SJSA1 (cell line): ENCODE measurements at places on chromosomes 4 and X. TPM values are rescaled to one million over a fixed set of nuclear protein-coding genes. Genes with fewer than 3 reads are reported as not detected.
A peak's percentile ranks its signal among the peaks of the same experiment; 100 is the strongest.

DNA sequence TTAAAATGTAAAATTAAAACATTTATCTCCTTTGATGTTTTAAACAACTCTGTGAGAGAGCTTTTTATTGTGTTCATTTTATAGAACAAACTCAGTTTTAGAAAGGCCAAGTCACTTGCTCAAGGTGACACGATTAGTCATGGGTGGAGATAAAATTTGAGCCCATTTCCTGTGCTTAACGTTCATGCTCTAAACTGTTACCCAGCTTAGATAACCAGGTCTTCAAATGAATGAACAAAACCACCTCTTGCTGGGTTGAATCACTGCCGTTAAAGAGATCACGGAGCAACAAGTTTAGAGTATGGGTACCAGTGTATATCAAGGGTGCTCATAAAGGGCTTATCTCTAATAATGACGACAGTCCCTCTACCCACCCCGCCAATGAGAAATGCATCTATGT lies 10.2 kb upstream of the CASK start:
- no peak for DNase-seq
- no peaks in the 10 kb centered on the region for H3K27me3 ChIP-seq
- no peak overlapping the region for H3K4me3 ChIP-seq
- no peak overlapping the region for H3K27ac ChIP-seq
- H3K36me3 ChIP-seq: no peaks in the 10 kb centered on the region
- H3K4me1 ChIP-seq: no peaks in the 10 kb centered on the region

GRCh38 chr4:168945291-168945690 lies 64.8 kb downstream of the CBR4 start:
- no peaks in the 10 kb centered on the region for H3K27me3 ChIP-seq
- H3K36me3 ChIP-seq: no peaks in the 10 kb centered on the region
- no peak overlapping the region for H3K27ac ChIP-seq
- no peak for DNase-seq

KCTD8 gene
- not detected in 2 replicates for total RNA-seq

- H3K36me3 ChIP-seq: no peaks in the 10 kb centered on the region
- H3K27me3 ChIP-seq: no peaks in the 10 kb centered on the region
- H3K4me3 ChIP-seq: no peak overlapping the region
- H3K27ac ChIP-seq: no peak overlapping the region
These were observed 101.7 kb downstream of the CHIC2 start for GRCh38 chr4:53962516-53963225.

DNA sequence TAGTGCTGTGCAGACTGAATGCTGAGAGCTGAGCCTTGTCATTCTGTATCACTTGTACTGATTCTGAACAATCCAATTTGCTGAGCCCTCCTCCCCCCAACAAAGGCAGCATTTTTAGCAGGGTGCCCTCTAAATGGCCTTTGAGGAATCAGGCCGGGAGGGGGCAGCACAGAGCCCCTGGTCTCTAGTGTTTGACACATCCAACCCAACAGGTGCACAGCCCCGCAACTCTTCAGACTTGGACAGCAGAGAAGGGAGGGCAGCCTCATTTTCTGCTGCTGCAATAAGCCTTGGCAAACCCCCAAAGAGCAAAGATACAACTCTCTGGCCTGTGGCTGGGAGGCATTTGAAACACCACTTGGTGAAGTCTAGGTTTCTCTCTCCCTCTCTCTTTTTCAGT lies 3.4 kb downstream of the ATP1B4 start:
- DNase-seq: peak; percentile 41
- H3K27ac ChIP-seq: no peak overlapping the region
- H3K36me3 ChIP-seq: no peaks in the 10 kb centered on the region
- H3K4me3 ChIP-seq: no peak overlapping the region

- peaks cover 15% of the 10 kb centered on the region for H3K4me1 ChIP-seq
- no peak for DNase-seq
- H3K27ac ChIP-seq: no peak overlapping the region
- no peak overlapping the region for H3K4me3 ChIP-seq
- H3K27me3 ChIP-seq: no peaks in the 10 kb centered on the region
- H3K36me3 ChIP-seq: no peaks in the 10 kb centered on the region
These were observed 348.3 kb downstream of the ARHGAP24 start for GRCh38 chr4:85823295-85823694.

- H3K4me3 ChIP-seq: no peak overlapping the region
- H3K27ac ChIP-seq: no peak overlapping the region
- H3K4me1 ChIP-seq: no peaks in the 10 kb centered on the region
- DNase-seq: no peak
- H3K27me3 ChIP-seq: no peaks in the 10 kb centered on the region
These were observed 233.6 kb downstream of the EVC2 start for GRCh38 chr4:5474756-5475155.

GRCh38 chr4:165855191-165855590 lies 17.8 kb upstream of the TLL1 start:
- no peak overlapping the region for H3K4me3 ChIP-seq
- no peaks in the 10 kb centered on the region for H3K4me1 ChIP-seq
